KBM-7 (cell line): ENCODE measurements at places on chromosomes 6 and 20.

GRCh38 chr20:6709910-6710595 is 57.4 kb upstream of the BMP2 start:
- DNase-seq: no peak

GRCh38 chr20:51542571-51543421 is at the start of gene NFATC2:
Gene NFATC2, minus strand, starts transcription at chr20:51542719. Its CDS starts 220 bp downstream, at chr20:51542499.
- no peak for DNase-seq

DNA sequence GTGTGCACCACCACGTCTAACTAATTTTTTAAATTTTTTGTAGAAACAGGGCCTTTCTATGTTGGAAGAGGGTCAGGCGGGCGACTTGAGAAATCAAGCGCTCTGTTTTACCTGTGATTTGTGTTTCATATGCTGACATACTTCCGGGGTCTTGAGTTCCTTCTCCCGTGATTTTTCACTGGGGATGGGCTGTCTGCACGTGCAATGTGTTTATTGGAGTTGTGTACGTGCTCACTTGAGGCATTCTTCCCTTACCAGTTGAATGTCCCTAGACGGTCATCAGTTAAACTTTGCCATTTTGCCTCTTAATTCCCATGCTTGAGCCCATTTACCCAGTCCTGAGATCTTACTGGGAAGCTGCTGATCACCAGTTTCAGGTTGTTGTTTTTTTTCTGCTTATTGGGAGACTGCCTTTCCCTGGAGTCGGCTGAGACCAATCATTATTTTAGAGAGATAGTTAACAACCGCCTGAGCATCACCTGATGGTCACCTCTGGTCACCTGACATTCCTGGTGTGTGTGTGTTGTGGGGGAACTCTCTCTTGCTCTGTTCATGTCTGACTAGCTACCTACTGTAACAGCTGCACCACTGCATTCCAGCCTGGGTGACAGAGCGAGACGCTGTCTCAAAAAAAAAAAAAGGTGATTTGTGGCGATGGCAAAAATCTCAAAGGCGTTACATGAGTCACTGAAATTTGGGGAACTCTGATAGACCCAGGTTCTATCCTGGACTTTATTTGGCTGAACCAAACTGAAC is 34.8 kb upstream of the NCOA3 start:
- DNase-seq: no peak

DNA sequence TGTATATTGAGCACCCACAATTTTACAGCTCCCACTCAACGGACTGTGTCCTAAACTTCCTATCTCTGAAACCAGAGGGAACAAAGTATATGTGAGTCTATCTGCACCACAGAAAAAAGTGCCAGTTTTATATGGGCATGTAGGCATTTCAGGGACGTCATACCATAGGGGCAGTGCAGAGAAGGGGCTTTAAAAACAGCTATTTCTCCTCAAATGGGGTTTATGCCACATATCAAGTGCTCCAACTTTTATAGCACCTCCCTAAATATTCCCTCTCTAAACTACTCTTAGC is 28.9 kb upstream of the ASF1A start:
- no peak for DNase-seq

DNA sequence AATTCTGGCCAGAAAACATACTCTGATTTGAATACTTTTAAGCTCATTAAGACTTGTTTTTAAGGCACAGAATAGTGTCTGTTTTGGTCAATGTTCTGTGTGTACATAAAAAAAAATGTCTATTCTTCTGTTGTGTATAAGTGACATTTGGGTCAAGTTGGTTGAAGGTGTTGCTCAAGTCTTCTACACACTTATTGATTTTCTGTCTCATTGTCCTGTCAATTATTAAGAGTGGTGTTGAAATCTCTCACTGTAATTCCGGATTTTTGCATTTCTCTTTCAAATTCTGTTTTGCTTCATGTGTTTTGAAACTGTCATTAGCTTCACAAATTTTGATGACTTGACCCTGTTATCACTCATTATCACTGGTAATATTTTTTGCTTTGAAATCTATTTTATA is 37.5 kb upstream of the EPM2A start:
- DNase-seq: no peak

DNA sequence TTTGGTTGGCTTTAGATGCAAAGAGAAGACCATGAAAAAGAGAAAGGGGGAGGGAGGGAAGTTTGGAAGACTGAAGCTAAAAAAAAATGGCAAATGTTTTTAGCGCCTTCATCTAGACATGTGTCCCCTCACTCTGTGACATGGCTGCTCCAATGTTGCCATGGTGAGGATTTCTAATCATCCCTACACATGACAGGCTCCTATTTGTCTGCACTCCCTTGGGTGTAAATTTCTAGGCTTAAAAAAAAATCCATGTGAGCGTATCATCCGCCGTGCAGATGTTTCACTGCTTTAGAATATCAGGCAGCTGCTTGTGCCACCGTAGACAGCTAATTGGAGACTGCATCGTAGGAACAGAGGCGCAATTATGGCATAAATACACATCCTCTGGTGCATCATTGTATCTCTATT is 761.1 kb upstream of the MMS22L start:
- no peak for DNase-seq

DNA sequence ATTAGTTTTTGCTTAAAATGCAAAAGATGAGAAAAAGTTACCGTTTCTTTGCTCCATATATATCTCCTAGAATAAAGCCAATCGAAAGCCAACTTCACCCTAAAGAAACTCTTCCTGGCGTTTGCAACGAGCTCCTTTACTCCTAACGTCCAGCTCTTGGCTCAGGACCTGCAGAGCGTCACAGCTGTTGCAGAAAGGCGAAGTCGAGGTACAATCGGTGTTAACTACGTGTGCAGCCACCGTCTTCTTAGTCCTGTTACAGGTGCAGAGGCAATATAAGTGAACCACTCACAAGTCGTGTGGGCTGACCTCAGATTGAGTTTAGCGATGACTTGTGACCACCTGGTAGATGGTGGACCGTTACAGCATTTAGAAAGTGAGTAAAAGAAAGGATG is 113.1 kb downstream of the TRIM27 start:
- peak; percentile 52 for DNase-seq

- no peak for DNase-seq
These were observed 303.1 kb downstream of the HAO1 start for GRCh38 chr20:7637184-7637583.
